Central memory CD8-positive, alpha-beta T cell (primary cell): ENCODE measurements at places on chromosomes 1 and 21.

- DNase-seq = no peak
Observed at GRCh38 chr1:234975941-234976860, 152.4 kb downstream of the TOMM20 start.

- no peak for DNase-seq
Observed at GRCh38 chr1:209625791-209626285, 26.4 kb downstream of the LAMB3 start.

GRCh38 chr1:3998086-3998485 lies 98.0 kb upstream of the C1orf174 start:
- DNase-seq = no peak

DNA sequence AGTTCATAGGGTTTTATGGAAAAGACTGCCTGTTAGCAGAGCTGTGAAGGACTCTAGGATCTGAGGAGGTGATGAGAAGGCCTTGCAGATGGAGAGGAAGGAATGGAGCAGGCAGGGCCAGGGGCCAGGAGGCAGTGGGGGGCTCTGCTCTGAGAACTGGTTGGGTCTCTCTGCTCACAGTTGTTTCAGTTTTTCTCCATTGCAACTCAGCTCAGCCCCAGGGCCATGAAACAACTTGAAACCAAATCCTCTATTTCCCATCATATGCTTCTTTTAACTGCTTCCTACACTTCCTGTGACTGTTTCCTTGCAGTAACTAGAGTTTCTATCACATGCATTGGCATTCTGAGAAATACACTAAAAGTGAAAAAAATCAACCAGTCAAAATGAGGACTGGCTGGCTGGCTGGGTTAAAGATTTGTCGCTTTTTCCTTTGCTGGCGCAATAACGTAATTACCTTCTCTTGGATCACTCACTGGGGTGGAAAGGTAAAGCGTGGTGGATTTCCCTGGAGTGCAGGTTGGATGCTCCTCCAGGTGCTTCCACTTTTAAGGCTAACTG lies 172.0 kb downstream of the CDC7 start:
- DNase-seq = no peak
